Sigmoid colon (tissue), 7 donors: ENCODE measurements at places on chromosomes 5 and 9. TPM values are rescaled to one million over a fixed set of nuclear protein-coding genes. Genes with fewer than 3 reads are reported as not detected.

- peak overlapping the region; percentile 35 for H3K27ac ChIP-seq
- H3K4me1 ChIP-seq = peaks cover 10% of the 10 kb centered on the region
- H3K36me3 ChIP-seq = no peaks in the 10 kb centered on the region
- H3K4me3 ChIP-seq = no peak overlapping the region
- no peaks in the 10 kb centered on the region for H3K27me3 ChIP-seq
- DNase-seq = no peak
Measured at GRCh38 chr9:14935964-14936363, 25.7 kb upstream of the FREM1 start.

GRCh38 chr5:18032744-18033143 lies 398.5 kb downstream of the TAF11L14 start:
- H3K4me1 ChIP-seq = no peaks in the 10 kb centered on the region
- no peaks in the 10 kb centered on the region for H3K27me3 ChIP-seq
- no peaks in the 10 kb centered on the region for H3K36me3 ChIP-seq
- DNase-seq = no peak
- no peak overlapping the region for H3K4me3 ChIP-seq

DNA sequence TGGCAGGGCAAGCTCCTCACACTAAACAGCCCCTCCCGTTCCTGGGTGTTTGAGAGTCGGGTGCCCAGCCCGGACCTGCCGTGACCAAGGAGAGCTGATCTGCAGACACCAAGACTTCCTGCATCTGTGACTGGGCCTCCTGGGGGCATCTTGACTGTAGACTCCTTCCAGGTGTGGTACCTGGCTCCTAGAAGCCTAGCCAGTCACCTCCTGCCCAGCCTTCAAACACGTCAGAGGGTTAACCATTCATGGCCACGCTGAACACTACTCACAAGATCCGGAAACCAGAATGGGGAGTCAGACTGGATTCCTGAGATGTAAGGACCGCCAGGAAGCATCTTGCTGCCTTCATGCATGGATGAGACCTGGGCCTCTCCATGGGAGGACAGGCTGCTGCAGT lies 3.7 kb upstream of the LCN2 start:
- DNase-seq = no peak
- no peak overlapping the region for H3K27ac ChIP-seq
- no peaks in the 10 kb centered on the region for H3K36me3 ChIP-seq

DNA sequence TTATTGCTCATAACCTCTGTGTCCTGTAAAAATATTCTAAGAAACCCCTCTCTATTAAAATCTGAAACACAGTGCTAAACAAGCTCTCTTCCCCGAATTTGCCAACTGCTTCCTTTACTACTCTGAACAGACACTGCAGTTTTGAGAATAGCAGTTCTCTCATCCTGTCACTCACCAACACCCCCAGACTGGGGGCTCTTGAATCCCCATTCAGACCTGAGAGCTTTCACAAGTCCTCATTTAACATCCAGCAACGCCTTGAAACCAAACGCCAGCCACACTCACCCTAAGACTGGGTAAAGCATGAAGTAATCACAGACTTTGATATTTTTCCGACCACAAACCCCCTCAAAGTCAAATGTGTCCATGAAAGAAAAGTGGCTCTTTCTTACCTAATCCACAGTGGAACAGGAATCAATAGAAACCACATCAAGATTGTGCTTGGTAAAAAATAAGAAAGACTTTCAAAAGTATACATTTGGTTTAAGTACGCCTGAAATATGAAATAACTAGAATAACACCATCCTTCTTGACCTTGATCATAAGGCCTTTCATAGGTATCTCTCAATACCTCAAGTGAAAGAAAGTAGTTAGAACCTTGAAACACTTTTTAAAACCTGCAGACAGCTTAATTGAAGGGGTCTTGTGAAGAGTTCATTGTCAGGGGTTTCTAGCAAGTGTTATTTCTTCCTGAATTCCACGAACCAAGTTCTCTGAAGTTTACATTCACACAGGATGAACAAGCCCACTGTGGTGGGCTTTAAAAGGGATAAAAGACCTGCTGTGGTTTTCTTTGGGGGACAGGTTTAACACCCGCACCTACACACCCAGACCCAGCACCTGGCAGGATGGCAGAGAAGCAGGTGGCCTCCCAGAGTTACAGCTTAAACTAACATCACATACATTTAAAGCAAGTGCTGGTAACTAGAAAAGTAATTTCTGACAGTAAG lies 412.6 kb downstream of the MLLT3 start:
- no peaks in the 10 kb centered on the region for H3K4me1 ChIP-seq
- H3K4me3 ChIP-seq = no peak overlapping the region
- H3K36me3 ChIP-seq = no peaks in the 10 kb centered on the region
- no peaks in the 10 kb centered on the region for H3K27me3 ChIP-seq
- no peak for DNase-seq

GRCh38 chr9:102862478-102862877 lies 132.7 kb upstream of the CYLC2 start:
- H3K36me3 ChIP-seq = no peaks in the 10 kb centered on the region
- no peak overlapping the region for H3K27ac ChIP-seq
- H3K4me1 ChIP-seq = no peaks in the 10 kb centered on the region
- DNase-seq = no peak

DNA sequence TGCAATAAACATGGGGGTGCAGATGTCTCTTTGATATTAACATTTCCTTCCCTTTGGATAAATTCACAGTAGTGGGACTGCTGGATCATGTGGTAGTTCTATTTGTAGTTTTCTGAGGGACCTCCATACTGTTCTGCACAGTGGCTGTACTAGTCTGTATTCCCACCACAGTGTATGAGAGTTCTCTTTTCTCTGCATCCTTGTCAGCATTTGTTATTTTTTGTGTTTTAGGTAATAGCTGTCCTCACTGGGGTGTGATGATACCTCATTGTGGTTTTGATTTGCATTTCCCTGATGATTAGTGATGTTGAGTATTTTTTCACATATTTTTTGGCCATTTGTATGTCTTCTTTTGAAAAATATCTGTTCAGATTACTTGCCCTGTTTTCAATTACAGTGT lies 562.5 kb downstream of the CSNK1G3 start:
- no peak for DNase-seq
- H3K27me3 ChIP-seq = no peaks in the 10 kb centered on the region
- no peak overlapping the region for H3K27ac ChIP-seq

- no peaks in the 10 kb centered on the region for H3K36me3 ChIP-seq
- H3K27me3 ChIP-seq = no peaks in the 10 kb centered on the region
- no peak overlapping the region for H3K27ac ChIP-seq
- no peaks in the 10 kb centered on the region for H3K4me1 ChIP-seq
- no peak for DNase-seq
Measured at GRCh38 chr5:131883984-131884383, 61.5 kb downstream of the MEIKIN start.

DNA sequence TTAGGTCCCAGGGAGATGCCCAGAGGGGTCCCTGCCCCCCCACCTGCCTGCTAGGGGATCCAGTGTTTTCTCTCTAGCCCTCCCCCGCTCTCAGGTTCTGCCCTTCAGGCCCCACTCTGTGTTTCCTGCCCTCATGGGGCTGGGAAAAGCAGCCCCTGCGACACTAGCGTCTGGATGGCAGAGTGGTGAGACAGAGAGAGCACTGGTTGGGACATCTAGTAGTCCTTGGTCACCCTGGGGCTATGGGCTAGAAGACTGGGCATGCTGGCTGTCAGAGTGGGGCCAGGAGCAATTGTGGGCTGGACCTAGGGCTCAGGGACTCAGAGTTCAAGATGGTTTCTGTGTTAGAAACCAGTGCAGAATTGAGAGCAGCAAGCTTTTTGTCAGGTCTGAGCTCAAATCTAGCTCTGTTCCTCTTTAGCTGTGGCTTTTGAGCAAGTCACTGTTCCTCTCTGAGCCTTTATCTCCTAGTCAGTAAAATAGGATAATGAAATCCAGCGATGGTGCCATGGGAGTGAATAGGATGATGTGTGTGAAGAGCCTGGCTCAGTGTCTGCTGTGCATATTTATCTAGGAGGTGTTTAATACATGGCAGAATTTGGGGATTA lies 39.0 kb downstream of the RGS3 start:
- H3K27me3 ChIP-seq = no peaks in the 10 kb centered on the region
- DNase-seq = no peak
- H3K4me1 ChIP-seq = no peaks in the 10 kb centered on the region
- H3K36me3 ChIP-seq = no peaks in the 10 kb centered on the region

GRCh38 chr9:22528485-22528884 lies 81.9 kb downstream of the DMRTA1 start:
- no peaks in the 10 kb centered on the region for H3K4me1 ChIP-seq
- no peak overlapping the region for H3K27ac ChIP-seq
- no peaks in the 10 kb centered on the region for H3K27me3 ChIP-seq

- no peaks in the 10 kb centered on the region for H3K27me3 ChIP-seq
- H3K4me3 ChIP-seq = no peak overlapping the region
- no peaks in the 10 kb centered on the region for H3K36me3 ChIP-seq
- no peaks in the 10 kb centered on the region for H3K4me1 ChIP-seq
- H3K27ac ChIP-seq = no peak overlapping the region
- DNase-seq = no peak
Measured at GRCh38 chr9:87855061-87855460, 27.6 kb upstream of the SPATA31E1 start.

- H3K27me3 ChIP-seq = no peaks in the 10 kb centered on the region
- H3K4me1 ChIP-seq = peaks cover 21% of the 10 kb centered on the region
- H3K27ac ChIP-seq = no peak overlapping the region
- no peak overlapping the region for H3K4me3 ChIP-seq
- no peak for DNase-seq
Measured at GRCh38 chr5:95826949-95827891, 4.7 kb upstream of the GLRX start.

GRCh38 chr5:133154274-133155075 lies 102.7 kb downstream of the HSPA4 start:
- no peak for DNase-seq
- H3K27ac ChIP-seq = no peak overlapping the region

- no peak overlapping the region for H3K27ac ChIP-seq
- DNase-seq = no peak
- H3K27me3 ChIP-seq = no peaks in the 10 kb centered on the region
- H3K4me3 ChIP-seq = no peak overlapping the region
- no peaks in the 10 kb centered on the region for H3K36me3 ChIP-seq
Measured at GRCh38 chr5:54589786-54590185, 72.2 kb downstream of the SNX18 start.

DNA sequence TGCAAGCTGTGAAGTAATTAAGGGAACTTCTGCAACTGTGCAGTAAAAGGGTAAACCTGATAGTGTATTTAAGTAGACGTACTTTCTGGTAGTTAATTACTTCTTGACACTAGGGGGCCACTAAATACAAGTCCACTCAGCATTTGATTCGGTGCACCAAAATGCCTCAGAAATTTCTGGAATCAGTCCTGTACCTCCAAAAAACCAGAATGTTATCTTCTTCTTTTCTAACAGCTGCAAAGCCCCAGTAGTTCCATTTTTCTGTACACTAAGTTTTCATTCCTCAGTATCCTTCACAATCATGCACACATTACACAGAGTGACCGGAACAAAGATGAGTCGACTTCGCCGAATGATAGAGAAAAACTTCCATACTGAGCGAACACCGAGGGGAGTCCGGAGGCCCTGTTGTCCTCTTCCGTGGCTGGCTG lies 484 bp downstream of the GFM2 start:
- peaks cover 28% of the 10 kb centered on the region for H3K4me1 ChIP-seq
- peak overlapping the region; percentile 96 for H3K4me3 ChIP-seq
- peak overlapping the region; percentile 82 for H3K27ac ChIP-seq
- peaks cover 1% of the 10 kb centered on the region for H3K36me3 ChIP-seq
- H3K27me3 ChIP-seq = no peaks in the 10 kb centered on the region
- DNase-seq = no peak

DNA sequence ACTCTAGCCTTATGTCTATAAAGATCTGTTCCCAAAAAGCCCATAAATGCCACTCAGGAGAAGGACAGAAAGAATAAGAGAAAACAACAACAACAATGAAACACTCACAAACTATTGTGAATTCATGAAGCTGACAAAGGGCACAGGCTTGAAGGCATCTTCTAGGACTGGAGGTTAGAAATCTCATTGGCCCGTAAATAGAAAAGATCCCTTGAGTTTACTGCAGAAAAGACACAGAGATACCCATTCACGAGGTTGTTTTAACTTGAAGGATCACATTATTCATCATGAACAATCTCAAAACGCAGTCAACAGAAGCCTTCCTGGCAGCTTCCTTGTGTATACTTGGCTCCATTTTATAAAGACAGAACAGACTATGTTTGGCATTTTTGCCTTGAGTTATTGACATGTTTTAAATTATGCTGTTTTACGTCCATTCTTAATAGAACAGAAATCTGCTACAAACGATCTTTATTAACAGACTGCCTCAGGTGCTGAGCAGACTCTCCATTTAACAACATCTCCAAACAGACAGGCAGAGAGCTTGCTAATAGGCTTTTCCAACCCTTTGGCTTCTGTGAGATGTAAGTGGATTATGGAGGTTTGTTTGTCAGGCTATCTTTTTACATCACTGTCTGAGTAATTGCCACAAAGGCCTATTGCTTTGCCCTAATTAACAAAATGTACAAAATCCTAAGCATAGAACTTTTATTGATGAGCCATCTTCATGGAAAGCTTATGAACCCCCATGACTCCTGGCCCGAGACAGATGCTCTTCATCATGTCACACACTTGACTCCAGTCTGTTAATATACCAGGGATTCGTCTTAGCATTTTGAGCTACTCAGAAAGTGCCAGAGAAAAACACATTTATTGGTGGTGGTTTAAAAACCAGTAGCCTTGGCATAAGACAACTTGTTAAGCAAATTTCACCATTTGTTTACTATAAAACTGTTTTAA lies 735.3 kb upstream of the ZNF608 start:
- H3K27me3 ChIP-seq = no peaks in the 10 kb centered on the region
- peak overlapping the region; percentile 9 for H3K27ac ChIP-seq
- no peak overlapping the region for H3K4me3 ChIP-seq
- no peak for DNase-seq
- H3K36me3 ChIP-seq = no peaks in the 10 kb centered on the region

DNA sequence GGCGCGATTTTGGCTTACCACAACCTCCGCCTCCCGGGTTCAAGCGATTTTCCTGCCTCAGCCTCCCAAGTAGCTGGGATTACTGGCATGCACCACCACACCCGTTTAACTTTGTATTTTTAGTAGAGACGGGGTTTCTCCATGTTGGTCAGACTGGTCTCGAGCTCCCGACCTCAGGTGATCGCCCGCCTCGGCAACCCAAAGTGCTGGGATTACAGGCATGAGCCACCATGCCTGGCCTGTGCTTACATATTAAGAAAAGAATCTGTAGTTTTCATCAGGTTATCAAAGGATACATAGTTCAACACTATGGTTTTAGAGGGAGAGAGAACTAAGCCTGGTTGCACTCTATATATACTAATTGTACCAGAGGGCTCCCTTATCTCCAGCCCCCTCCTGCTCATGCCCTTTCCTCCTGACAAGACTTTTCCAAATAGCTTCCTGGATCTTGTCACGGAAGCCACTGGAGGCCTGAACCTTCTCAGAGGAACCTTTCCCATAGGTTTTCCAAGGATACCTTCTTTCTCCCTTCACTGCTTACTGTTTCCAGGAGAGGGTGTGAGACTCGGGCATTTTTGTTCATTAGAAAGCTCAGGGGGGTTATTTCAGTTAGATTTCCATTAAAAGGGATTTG lies 53.1 kb downstream of the SLC44A1 start:
- no peaks in the 10 kb centered on the region for H3K27me3 ChIP-seq
- peaks cover 6% of the 10 kb centered on the region for H3K4me1 ChIP-seq
- H3K27ac ChIP-seq = no peak overlapping the region
- no peak for DNase-seq

- DNase-seq = no peak
- H3K27ac ChIP-seq = no peak overlapping the region
- no peak overlapping the region for H3K4me3 ChIP-seq
- no peaks in the 10 kb centered on the region for H3K27me3 ChIP-seq
- H3K4me1 ChIP-seq = no peaks in the 10 kb centered on the region
- peaks cover 98% of the 10 kb centered on the region for H3K36me3 ChIP-seq
Measured at GRCh38 chr9:19371942-19372341, 8.1 kb downstream of the RPS6 start.

PCDHGB7 gene
- 16.6 TPM for total RNA-seq

IFNA21 gene
- not detected for total RNA-seq

CCDC183 gene
- total RNA-seq = 1.1 TPM
